Smooth muscle cell of bladder (primary cell): ENCODE measurements at places on chromosomes 12 and 14. TPM values are rescaled to one million over a fixed set of nuclear protein-coding genes. Genes with fewer than 3 reads are reported as not detected.

Gene NABP2
- 21.9 and 22.6 TPM in 2 replicates for total RNA-seq

Gene DCD
- not detected in 2 replicates for total RNA-seq

Gene RNASE3
- total RNA-seq, result not detected in 2 replicates

Gene IL26
- total RNA-seq, result not detected in 2 replicates

Gene NANOG
- total RNA-seq, result not detected in 2 replicates

Gene GPRC5D
- total RNA-seq, result not detected in 2 replicates

Gene CCDC88C
- total RNA-seq, result 0.28 and 0.85 TPM in 2 replicates

Gene BIN2
- total RNA-seq, result not detected in 2 replicates

Gene ZFYVE21
- 51.6 and 57.8 TPM in 2 replicates for total RNA-seq

Gene KRT74
- not detected in 2 replicates for total RNA-seq

Gene PTGDR
- under 0.01 TPM in 1 of 2 replicates, not detected in the other for total RNA-seq

Gene ATG2B
- 22.0 and 24.4 TPM in 2 replicates for total RNA-seq

Gene LHX5
- not detected in 2 replicates for total RNA-seq

Gene IKZF4
- total RNA-seq, result 0.57 and 1.5 TPM in 2 replicates

Gene CATSPERB
- total RNA-seq, result not detected in 2 replicates

Gene CIT
- 2.8 and 5.1 TPM in 2 replicates for total RNA-seq

Gene ST8SIA1
- total RNA-seq, result 0.65 and 0.71 TPM in 2 replicates

Gene GPHB5
- not detected in 2 replicates for total RNA-seq

Gene NUP37
- 39.1 and 43.2 TPM in 2 replicates for total RNA-seq

Gene CACNA2D4
- 0.43 and 0.55 TPM in 2 replicates for total RNA-seq

Gene TMED10
- 224 and 262 TPM in 2 replicates for total RNA-seq

Gene PLEKHD1
- under 0.01 and 0.09 TPM in 2 replicates for total RNA-seq

Gene OR4Q2
- not detected in 2 replicates for total RNA-seq

Gene OTOGL
- total RNA-seq, result 0.09 and 0.14 TPM in 2 replicates

Gene ERP29
- 104 and 124 TPM in 2 replicates for total RNA-seq

Gene LMO3
- total RNA-seq, result 4.1 and 10.8 TPM in 2 replicates

Gene ZNF410
- total RNA-seq, result 69.8 and 71.8 TPM in 2 replicates

Gene IGF1
- 9.0 and 11.7 TPM in 2 replicates for total RNA-seq

Gene SELPLG
- 0.85 and 2.0 TPM in 2 replicates for total RNA-seq
